ENCODE measurements at places on chromosomes 6 and 20. TPM values are rescaled to one million over a fixed set of nuclear protein-coding genes. Genes with fewer than 3 reads are reported as not detected.
A peak's percentile ranks its signal among the peaks of the same experiment; 100 is the strongest.

GRCh38 chr6:101779051-101779844, 385.7 kb downstream of the GRIK2 start:
- H3K27ac ChIP-seq: no peak overlapping the region
- peaks cover under 1% of the 10 kb centered on the region for H3K27me3 ChIP-seq
- H3K4me1 ChIP-seq: no peaks in the 10 kb centered on the region
- H3K36me3 ChIP-seq: no peaks in the 10 kb centered on the region
- DNase-seq: no peak

GRCh38 chr6:20572940-20573339, 38.7 kb downstream of the CDKAL1 start:
- peaks cover 6% of the 10 kb centered on the region for H3K4me1 ChIP-seq
- peaks cover 4% of the 10 kb centered on the region for H3K36me3 ChIP-seq
- H3K27me3 ChIP-seq: no peaks in the 10 kb centered on the region
- H3K27ac ChIP-seq: no peak overlapping the region

GRCh38 chr6:149565527-149566409, at the start of gene GINM1:
Gene GINM1 (plus strand): TSS chr6:149566375. CDS start chr6:149566415, 40 bp downstream.
- H3K4me1 ChIP-seq: peaks cover 29% of the 10 kb centered on the region
- H3K4me3 ChIP-seq: peak within 1 kb of the TSS; percentile 94
- DNase-seq: peak; percentile 96
- peaks cover 9% of the 10 kb centered on the region for H3K27me3 ChIP-seq
- H3K27ac ChIP-seq: peak within 1 kb of the TSS; percentile 94
- no peaks in the 10 kb centered on the region for H3K36me3 ChIP-seq

- no peak overlapping the region for H3K27ac ChIP-seq
- H3K36me3 ChIP-seq: no peaks in the 10 kb centered on the region
- DNase-seq: no peak
- no peaks in the 10 kb centered on the region for H3K4me1 ChIP-seq
- H3K27me3 ChIP-seq: no peaks in the 10 kb centered on the region
- H3K4me3 ChIP-seq: no peak overlapping the region
Observed at GRCh38 chr20:19709635-19710335, 48.3 kb upstream of the RIN2 start.

GRCh38 chr6:25061289-25061936, 125.7 kb upstream of the RIPOR2 start:
- no peak for DNase-seq
- H3K4me1 ChIP-seq: peaks cover 12% of the 10 kb centered on the region
- H3K4me3 ChIP-seq: no peak overlapping the region
- H3K27ac ChIP-seq: no peak overlapping the region
- no peaks in the 10 kb centered on the region for H3K36me3 ChIP-seq

GRCh38 chr6:130045622-130046021, 27.2 kb downstream of the L3MBTL3 start:
- peaks cover 24% of the 10 kb centered on the region for H3K36me3 ChIP-seq
- no peak for DNase-seq
- H3K4me3 ChIP-seq: no peak overlapping the region
- no peaks in the 10 kb centered on the region for H3K27me3 ChIP-seq

- no peaks in the 10 kb centered on the region for H3K27me3 ChIP-seq
- peaks cover 42% of the 10 kb centered on the region for H3K4me1 ChIP-seq
- H3K4me3 ChIP-seq: no peak overlapping the region
Observed at GRCh38 chr6:87738000-87738399, 36.0 kb upstream of the AKIRIN2 start.

- peaks cover 12% of the 10 kb centered on the region for H3K36me3 ChIP-seq
- H3K4me3 ChIP-seq: no peak overlapping the region
- peaks cover 4% of the 10 kb centered on the region for H3K27me3 ChIP-seq
- no peak for DNase-seq
- H3K27ac ChIP-seq: no peak overlapping the region
Observed at GRCh38 chr6:161137320-161137719, 136.5 kb downstream of the AGPAT4 start.

DNA sequence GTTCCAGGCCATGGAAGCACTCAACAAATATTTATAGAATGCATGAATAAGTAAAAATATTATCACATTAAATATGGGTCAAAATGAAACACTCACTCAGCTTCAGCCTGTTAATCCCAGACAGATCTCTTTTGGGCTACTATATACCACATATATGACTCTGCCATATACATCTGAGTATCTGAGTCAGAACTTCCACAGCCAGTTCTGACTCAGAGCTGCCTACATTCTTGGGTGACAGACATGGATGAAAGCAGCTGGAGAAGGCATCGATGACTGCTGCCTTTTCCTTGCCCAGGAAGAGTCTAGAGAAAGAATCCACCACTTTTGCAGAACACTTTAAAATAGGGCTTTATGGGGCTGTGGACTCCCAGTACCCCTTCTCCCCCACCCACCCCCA, 11.5 kb upstream of the PDYN start:
- DNase-seq: no peak
- H3K36me3 ChIP-seq: no peaks in the 10 kb centered on the region
- peaks cover 12% of the 10 kb centered on the region for H3K27me3 ChIP-seq
- no peak overlapping the region for H3K27ac ChIP-seq

DNA sequence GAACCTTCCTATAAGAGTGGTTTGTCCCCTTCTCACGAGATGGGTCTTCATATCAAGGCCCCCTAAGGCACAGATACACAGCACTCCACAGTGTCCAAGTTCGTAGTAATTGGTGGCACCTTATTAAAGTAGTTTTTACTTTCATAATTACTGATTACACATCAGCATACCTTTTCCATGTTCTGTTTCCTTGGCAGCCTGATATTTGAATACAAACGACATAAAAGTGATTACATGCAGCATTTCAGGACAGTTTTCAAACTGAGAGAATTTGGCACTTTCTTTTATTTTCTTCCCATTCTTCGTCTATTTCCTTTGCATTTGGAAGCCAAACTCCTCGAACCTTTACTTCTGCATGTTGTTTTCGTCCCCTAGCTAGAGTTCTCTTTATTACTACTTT, 139.7 kb downstream of the MTHFD1L start:
- H3K4me3 ChIP-seq: no peak overlapping the region
- no peaks in the 10 kb centered on the region for H3K4me1 ChIP-seq
- no peaks in the 10 kb centered on the region for H3K36me3 ChIP-seq
- no peaks in the 10 kb centered on the region for H3K27me3 ChIP-seq

DNA sequence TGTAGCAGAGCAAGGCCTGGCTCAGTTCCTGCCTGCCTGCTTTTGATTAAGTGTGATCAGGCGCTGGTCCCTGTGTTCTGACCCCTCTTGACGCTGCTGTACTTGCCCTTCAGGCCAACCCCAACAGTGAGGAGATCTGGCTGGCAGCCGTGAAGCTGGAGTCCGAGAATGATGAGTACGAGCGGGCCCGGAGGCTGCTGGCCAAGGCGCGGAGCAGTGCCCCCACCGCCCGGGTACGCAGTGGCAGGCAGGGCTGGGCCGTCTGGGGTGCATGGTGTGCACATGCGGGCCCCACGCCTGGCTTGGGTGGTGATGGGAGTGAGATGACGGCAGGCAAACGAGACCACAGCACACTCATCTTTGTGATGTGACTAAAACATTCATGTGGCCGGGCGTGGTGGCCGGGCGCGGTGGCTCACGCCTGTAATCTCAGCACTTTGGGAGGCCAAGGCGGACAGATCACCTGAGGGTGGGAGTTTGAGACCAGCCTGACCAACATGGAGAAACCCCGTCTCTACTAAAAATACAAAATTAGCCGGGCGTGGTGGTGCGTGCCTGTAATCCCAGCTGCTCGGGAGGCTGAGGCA, 10.1 kb upstream of the C20orf204 start:
- H3K4me3 ChIP-seq: no peak overlapping the region
- no peak overlapping the region for H3K27ac ChIP-seq
- no peak for DNase-seq
- peaks cover 5% of the 10 kb centered on the region for H3K36me3 ChIP-seq
- H3K4me1 ChIP-seq: peaks cover 2% of the 10 kb centered on the region
- H3K27me3 ChIP-seq: peaks cover 2% of the 10 kb centered on the region

GRCh38 chr6:7505189-7505699, 36.2 kb upstream of the DSP start:
- no peaks in the 10 kb centered on the region for H3K36me3 ChIP-seq
- H3K4me3 ChIP-seq: no peak overlapping the region
- H3K27ac ChIP-seq: no peak overlapping the region
- DNase-seq: no peak

GRCh38 chr20:48776306-48776705, 51.5 kb downstream of the PREX1 start:
- peak overlapping the region; percentile 91 for H3K27ac ChIP-seq
- no peaks in the 10 kb centered on the region for H3K4me1 ChIP-seq
- no peak for DNase-seq
- no peak overlapping the region for H3K4me3 ChIP-seq
- H3K27me3 ChIP-seq: no peaks in the 10 kb centered on the region
- H3K36me3 ChIP-seq: peaks cover 11% of the 10 kb centered on the region

DNA sequence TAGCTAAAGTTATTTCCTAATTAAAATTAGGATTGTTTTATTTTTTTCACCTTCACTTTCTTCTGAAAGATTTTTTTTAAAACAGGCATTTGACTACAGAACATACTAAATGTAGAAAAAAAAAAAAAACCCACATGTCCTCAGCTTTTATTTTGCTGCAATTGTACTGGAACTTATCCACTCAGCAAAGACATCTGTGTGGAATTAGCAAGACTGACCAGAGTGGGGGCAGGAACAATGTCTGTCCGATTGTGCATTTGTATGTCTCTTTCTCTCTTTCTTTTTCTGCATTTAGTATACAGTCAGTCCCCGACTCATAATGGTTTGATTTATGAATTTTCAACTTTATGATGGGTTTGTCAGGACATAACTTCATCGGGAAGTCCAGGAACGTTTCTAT, 77.3 kb downstream of the CHD6 start:
- no peak overlapping the region for H3K27ac ChIP-seq
- peaks cover 2% of the 10 kb centered on the region for H3K27me3 ChIP-seq
- DNase-seq: no peak
- peaks cover 24% of the 10 kb centered on the region for H3K4me1 ChIP-seq

DNA sequence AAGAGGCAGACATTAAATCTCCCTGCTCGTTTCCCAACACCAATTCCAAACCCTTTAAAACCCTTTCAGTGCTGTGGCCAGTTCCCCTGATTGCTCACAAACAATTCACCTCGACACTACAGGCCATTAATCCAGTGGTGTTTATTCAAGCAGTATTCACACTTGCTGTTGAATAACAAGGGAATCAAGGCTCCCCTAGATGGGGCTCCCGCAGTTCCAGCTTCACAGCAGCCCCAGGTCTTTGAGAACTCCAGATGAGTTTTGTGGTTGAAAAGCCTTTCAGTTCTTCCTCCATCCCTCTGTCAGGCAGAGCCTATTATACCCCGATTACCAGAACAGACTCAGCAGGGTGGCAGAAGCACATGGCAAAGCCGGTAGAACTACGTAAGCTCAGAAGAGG, 36.2 kb downstream of the JAG1 start:
- no peaks in the 10 kb centered on the region for H3K4me1 ChIP-seq
- no peak overlapping the region for H3K4me3 ChIP-seq
- no peak overlapping the region for H3K27ac ChIP-seq

DNA sequence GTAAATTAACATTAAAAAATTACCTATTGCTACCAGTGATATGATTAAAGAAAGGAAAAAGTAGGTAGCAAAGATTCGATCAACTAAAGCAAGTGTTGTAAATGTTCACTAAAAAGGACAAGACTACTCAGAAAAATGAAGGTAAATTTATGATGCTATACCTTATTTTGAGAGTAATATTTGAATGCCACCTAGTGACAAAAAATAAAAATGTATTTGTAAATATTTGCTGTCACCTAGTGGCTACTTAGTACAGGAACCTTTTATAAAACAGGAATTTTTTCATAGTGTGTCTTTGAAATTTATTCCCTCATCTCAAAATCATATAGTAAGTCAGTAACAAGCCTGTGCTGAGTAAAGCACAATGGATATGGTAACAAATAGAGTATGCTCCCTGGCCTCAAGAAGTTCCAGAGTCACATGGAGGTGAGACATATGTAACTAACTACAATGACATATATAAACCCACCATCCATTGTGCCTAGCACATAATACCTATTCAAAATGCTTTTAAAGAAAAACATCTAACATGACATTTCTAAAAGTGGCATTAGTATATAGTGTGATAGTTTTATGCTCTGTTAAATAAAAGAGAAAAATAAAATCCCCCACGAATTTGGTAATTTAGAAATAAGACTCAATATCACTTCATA, 193.1 kb upstream of the SIM1 start:
- no peak for DNase-seq
- H3K27me3 ChIP-seq: peaks cover 2% of the 10 kb centered on the region
- H3K27ac ChIP-seq: no peak overlapping the region
- no peaks in the 10 kb centered on the region for H3K36me3 ChIP-seq
- no peaks in the 10 kb centered on the region for H3K4me1 ChIP-seq
- no peak overlapping the region for H3K4me3 ChIP-seq

- H3K4me3 ChIP-seq: no peak overlapping the region
- H3K36me3 ChIP-seq: no peaks in the 10 kb centered on the region
- H3K27ac ChIP-seq: no peak overlapping the region
- no peaks in the 10 kb centered on the region for H3K4me1 ChIP-seq
- no peak for DNase-seq
Observed at GRCh38 chr6:37062424-37062823, 57.0 kb downstream of the FGD2 start.

- H3K36me3 ChIP-seq: no peaks in the 10 kb centered on the region
- no peak overlapping the region for H3K4me3 ChIP-seq
- no peaks in the 10 kb centered on the region for H3K27me3 ChIP-seq
- peak overlapping the region; percentile 10 for H3K27ac ChIP-seq
Observed at GRCh38 chr6:13741365-13741764, 29.7 kb upstream of the RANBP9 start.

DNA sequence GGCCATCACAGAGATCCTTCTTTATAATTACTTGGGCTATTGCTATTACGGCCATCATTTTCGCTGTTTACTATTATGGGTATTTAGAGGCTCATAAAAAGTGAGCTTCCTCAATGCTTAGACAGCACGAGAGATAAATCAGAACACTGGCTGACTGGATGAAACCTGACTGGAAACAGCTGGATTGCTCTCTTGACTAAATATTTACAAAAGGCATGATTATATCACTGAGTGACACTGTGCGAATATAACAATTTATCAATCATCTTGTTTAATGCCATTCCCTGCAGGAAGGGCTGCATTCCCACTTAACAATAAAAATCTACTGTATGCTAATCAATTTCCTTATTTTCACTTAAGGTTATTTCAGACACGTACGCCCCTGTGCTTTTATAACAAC, 260.1 kb upstream of the ARID1B start:
- peaks cover 7% of the 10 kb centered on the region for H3K27me3 ChIP-seq
- no peaks in the 10 kb centered on the region for H3K4me1 ChIP-seq
- H3K36me3 ChIP-seq: no peaks in the 10 kb centered on the region
- H3K27ac ChIP-seq: no peak overlapping the region
- DNase-seq: no peak
- no peak overlapping the region for H3K4me3 ChIP-seq

GRCh38 chr20:59598625-59599310, 5.6 kb upstream of the PHACTR3 start:
- no peaks in the 10 kb centered on the region for H3K36me3 ChIP-seq
- H3K4me3 ChIP-seq: no peak overlapping the region
- no peak for DNase-seq
- H3K4me1 ChIP-seq: no peaks in the 10 kb centered on the region
- no peak overlapping the region for H3K27ac ChIP-seq

GRCh38 chr20:38810926-38811630, 5.6 kb downstream of the PPP1R16B start:
- H3K27ac ChIP-seq: peak overlapping the region; percentile 80
- H3K27me3 ChIP-seq: peaks cover 9% of the 10 kb centered on the region
- peaks cover 17% of the 10 kb centered on the region for H3K36me3 ChIP-seq
- no peak overlapping the region for H3K4me3 ChIP-seq
- H3K4me1 ChIP-seq: peaks cover 88% of the 10 kb centered on the region

Gene HMGA1
- 9.8 TPM for polyA plus RNA-seq

Gene SFT2D1
- polyA plus RNA-seq: 94.2 TPM

Gene BANF2
- not detected for polyA plus RNA-seq

Gene RAB32
- polyA plus RNA-seq: 21.5 TPM

Gene CD40
- polyA plus RNA-seq: 4.3 TPM

Gene LST1
- 42.3 TPM for polyA plus RNA-seq

Gene TENT5A
- polyA plus RNA-seq: 12.8 TPM

Gene IL17A
- polyA plus RNA-seq: not detected

Gene ADGB
- polyA plus RNA-seq: not detected

Gene RIPOR2
- polyA plus RNA-seq: 262 TPM

Gene MOG
- polyA plus RNA-seq: not detected

Gene C6orf58
- polyA plus RNA-seq: not detected

Gene CALHM5
- not detected for polyA plus RNA-seq

Gene MOXD1
- polyA plus RNA-seq: not detected

Data from immature natural killer cell (primary cell).